ENCODE measurements at places on chromosomes 2 and 18. TPM values are rescaled to one million over a fixed set of nuclear protein-coding genes. Genes with fewer than 3 reads are reported as not detected.

DNA sequence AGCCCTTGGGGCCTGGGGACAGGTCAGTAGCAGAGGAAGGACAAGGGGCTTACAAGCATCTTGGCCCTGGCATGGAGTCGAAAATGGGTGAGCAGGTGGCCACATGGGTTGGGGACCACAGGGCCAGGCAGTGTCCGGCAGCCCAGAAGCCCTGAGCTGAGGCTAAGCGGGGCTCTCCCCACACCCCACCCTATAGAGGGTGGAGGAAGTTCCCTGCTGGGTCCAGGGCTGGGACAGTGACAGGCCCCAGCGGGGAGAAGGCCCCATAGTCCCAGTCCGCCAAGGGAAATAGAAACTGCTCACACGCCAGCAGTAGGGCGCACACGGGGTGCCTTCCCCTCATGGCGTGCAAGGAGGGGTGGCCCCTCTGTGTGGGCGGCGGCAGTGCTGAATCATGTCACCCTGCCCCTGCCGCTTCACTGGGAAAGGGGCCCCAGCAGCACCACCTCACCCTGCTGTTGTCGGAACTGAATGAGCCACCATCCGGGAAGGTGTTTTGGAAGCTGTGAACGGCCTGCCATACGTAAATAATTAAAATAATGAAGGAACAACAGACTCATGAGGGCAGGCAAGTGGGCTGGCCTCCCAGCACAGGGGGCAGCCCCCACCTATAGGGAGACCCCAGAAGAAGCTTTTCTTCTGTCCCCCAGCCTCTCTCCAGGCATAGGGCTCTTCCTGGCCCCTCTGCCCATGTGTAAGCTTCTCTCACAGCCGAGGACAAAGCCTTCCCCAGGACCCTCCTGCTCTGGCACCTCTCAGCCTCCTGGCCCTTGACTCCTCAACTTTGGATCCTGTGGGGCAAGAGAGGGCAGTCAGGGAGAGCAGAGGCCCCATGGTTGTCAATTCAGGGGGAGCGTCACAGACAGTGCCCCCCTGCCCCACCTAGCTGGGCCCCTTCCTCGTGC lies 12.7 kb upstream of the DUSP2 start:
- no peak for DNase-seq

GRCh38 chr18:1914489-1914888 lies 656.8 kb downstream of the METTL4 start:
- DNase-seq = no peak

DNA sequence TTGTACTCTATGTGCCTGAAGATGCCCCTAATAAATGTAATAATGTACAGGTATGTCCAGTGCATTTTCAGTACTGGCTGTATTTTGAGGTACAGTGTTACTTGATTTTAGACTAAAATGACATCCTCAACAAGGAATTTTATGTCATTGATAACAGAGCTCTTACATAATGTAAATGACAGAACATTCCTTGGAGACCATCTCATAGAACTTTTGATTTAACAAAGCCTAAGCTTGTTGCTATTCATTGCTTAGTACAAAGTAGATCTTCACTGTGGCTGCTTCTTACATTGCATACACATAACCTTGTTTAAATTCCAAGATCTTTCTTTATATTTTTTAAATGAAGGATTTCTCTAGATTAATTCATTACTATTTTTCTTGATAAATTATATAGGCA lies 24.1 kb downstream of the DYNC1I2 start:
- no peak for DNase-seq

DNA sequence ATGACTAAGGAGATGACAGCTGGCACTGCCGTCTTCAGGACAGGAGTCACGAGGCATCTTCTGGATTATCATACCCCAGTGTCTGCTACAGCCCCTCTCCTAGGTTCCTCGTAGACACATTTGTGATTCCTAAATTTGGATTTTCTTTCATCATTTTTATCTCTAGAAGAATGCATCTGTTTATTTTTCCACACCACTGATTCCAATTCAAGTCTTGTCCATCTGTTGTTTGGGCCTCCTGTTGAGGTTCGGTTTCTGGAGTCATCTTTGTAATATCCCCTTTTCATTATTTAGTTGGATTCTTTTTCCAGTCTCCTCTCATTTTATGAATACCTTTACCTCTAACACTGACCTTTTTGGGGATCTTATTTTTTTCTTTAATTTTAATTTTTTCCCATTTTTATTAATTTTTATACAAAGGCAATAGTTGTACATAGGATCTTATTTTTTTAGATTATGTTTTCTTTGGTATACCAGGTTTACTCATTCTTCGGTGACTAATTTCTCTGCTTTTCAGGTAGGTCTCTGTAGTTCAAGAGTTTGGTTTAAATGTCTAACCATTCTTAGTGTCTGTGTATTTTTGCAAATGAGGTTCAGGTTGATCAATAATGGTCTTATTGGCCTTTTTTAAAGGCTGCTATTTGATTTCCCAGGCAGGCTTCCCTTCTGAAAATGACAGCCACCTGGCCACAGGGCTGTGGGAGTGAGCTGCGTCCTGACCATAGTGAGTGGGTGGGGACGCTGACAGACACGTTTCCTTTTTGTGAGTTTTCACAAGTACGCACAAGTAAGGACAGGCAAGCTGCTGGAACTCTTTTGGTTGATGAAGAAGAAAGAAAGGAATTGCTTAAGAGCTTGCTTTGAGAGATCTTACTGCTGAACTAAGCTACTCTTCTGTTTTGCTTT lies 34.5 kb downstream of the FARP2 start:
- DNase-seq = no peak

GRCh38 chr2:241268306-241268705 lies 47.2 kb downstream of the HDLBP start:
- DNase-seq = no peak

DNA sequence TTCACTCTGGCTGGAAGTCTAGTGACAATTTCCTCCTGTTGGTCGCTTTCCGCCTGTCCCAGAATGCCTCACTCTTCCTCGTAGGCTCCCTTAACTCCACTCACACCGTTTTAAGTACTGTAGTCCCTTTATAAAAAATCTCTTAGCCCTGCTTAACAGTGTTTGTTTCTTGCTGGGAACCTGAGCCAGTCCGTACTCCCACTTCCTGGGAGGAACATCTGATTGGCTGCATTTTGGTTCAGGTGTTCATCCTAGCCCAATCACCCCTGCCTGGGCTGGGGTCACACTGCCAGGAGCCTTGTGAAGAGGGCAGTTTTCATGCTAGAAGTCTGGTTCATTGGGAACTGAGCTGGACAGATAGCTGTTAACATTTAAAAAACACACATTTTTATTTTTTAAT lies 25.6 kb upstream of the TOGARAM2 start:
- DNase-seq = no peak

DNA sequence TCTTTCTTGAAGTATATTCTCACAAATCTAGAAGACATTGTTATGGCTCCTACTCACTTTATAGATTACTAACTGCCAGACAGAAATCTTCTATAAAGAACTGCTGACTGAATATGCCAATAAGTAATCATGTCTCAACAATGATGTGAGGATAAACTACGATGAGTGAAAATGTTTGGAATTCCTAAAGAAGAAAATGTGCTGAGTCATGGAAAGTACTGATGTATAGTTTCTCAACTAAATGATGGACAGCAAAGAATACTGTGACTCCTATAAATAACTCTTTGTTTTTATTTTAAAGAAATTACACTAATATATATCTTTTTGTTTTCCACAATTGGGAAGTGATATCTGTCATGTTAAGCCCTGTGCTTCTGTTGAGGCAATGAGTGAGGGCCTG lies 232.9 kb downstream of the LNPK start:
- DNase-seq = no peak

- DNase-seq = no peak
Observed at GRCh38 chr2:234496835-234497593, at the start of gene ARL4C. Gene ARL4C (minus strand): TSS chr2:234497081. CDS start chr2:234496586, 495 bp downstream.

DNA sequence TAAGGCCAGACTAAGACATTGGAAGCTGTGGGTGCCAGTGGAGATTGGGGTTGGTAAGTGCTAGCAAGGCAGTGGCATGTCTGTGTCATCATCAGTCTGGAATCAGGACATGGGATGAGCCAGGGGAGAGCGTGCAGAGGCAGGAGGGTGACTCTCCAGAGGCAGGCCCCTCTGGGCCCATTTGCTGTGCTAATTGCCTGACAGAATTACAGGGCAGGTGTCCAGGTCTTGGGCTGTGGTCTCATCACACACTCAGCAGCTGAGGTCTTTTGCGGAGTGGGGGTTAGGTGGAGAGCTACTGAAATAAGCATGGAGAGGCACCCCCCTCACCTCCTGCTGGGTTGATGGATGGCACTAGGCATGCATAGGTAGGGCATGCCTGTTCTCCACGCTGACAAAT lies 57.4 kb downstream of the CELF4 start:
- no peak for DNase-seq

DNA sequence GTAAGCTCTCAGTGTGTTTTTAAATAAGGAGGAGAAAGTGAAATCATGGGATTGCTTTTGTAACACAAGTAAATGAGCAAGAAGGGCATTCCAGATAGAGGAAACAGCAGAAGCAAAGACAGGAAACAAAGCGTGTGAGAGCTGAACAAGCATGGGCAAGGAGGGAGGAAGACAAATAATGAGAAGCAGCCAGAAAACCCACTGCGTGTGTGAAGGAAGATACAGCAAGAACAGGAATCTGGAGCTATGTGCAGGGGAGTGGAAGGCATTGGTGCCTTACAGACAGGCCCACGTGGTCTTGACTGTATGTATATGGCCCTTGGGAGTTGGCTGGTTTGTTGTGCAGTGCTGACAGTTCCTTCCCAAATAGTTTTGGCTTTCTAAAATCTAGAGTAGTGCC lies 88.6 kb downstream of the AAK1 start:
- DNase-seq = no peak

DNA sequence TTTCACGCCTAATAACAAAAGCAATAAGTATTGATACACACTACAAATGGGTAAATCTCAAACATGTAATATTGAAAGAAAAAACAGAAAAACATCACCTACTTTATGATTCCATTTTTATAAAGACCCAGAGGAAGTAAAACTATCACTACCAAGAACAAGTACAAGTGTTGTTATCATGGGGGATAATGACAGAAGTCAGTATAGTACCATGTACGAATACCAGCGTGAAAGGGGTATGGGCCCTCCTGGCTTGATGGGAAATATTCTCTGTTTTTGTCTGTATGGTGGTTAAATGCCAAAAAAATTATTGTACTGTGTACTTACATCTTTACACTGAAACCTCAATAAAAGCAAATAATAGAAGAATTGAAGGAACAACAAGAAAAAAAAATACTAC lies 665.7 kb downstream of the TMEM182 start:
- DNase-seq = no peak

DNA sequence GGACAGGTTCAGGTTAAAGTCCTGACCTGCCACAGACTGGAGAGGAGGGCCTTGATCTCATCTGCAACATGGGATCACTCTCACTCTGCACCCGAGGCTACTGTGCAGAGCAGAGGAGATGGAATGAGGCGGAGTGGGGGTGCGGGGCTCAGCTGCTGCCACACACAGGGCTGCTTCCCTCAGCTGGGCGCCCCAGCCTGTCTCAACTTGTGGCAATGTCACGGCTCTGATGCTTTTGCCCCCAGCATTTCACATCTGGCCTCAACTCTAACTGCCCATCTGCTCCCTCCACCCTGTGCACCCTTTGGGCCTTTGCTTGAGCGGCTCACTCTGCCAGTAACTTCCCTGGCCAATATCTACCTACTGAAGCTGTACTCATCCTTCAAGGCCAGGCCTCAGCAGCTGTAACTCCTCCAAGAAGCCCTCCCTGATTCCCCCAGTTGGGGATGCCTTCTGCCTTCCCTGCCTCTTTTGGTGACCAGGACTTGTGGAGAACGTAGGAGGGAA lies 70.3 kb downstream of the POLR1A start:
- no peak for DNase-seq

- DNase-seq = no peak
Observed at GRCh38 chr2:201909348-201909747, 103.0 kb downstream of the CDK15 start.

GRCh38 chr2:240797500-240797895 lies 22.5 kb downstream of the KIF1A start:
- DNase-seq = no peak

GRCh38 chr2:13504808-13505207 lies 788.1 kb downstream of the TRIB2 start:
- DNase-seq = no peak

GRCh38 chr2:201984800-201985525 lies 48.7 kb upstream of the FZD7 start:
- no peak for DNase-seq

DNA sequence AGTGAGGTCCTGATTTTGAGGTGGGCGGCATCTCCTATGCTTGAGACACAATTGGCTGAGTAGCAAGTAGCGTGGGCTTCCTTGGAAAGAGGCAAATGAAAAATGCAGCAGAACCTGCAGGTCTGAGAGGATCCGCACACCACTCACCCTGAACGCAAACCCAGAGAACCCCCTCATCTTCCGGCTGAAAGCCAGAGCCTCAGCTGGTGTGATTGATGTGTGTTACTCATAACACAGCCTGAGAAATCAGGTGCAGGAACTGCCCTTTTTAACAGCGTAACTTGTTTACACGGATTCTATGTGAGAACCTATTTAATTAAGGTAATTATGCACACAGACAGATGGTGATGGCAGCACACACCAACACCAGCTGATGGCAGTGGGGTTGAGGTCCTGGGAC lies 123.4 kb downstream of the MRO start:
- no peak for DNase-seq

DNA sequence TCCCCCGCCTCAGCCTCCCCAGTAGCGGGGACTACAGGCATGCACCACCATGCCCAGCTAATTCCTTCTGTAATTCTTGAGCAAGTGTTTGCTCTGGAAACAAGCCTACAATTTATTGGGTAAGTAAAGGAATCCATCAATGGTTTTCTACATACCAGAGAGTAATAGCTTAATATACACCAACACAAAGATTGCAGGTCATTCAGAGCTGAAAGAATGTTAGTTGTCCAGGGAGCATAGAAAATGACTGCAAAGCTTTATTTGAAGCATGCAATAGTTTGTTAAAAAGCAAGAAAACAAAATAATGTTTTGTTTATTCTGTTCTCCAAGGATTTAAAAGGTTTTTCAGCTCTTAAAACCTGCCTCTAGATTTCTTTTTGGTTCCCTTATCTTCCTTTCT lies 5.6 kb downstream of the IDH1 start:
- DNase-seq = no peak

GRCh38 chr18:44732599-44732998 lies 51.9 kb downstream of the SETBP1 start:
- DNase-seq = no peak

G6PC2 gene
- polyA plus RNA-seq = 0.04 TPM

QPCT gene
- polyA plus RNA-seq = 11.5 TPM

SLC9A2 gene
- polyA plus RNA-seq = 6.2 TPM

CD28 gene
- polyA plus RNA-seq = 1.1 TPM

CIB4 gene
- 0.33 TPM for polyA plus RNA-seq

PDE11A gene
- 7.7 TPM for polyA plus RNA-seq

GNAL gene
- polyA plus RNA-seq = 2.9 TPM

STARD6 gene
- 0.21 TPM for polyA plus RNA-seq

OTX1 gene
- polyA plus RNA-seq = not detected

MRPS9 gene
- polyA plus RNA-seq = 52.6 TPM

ANO7 gene
- 1.3 TPM for polyA plus RNA-seq

COL4A3 gene
- polyA plus RNA-seq = 42.2 TPM
